Occipital lobe (tissue), 3 donors: ENCODE measurements at places on chromosomes 2 and 18. TPM values are rescaled to one million over a fixed set of nuclear protein-coding genes. Genes with fewer than 3 reads are reported as not detected.

Gene GREB1
- total RNA-seq, result 1.4 TPM

DNA sequence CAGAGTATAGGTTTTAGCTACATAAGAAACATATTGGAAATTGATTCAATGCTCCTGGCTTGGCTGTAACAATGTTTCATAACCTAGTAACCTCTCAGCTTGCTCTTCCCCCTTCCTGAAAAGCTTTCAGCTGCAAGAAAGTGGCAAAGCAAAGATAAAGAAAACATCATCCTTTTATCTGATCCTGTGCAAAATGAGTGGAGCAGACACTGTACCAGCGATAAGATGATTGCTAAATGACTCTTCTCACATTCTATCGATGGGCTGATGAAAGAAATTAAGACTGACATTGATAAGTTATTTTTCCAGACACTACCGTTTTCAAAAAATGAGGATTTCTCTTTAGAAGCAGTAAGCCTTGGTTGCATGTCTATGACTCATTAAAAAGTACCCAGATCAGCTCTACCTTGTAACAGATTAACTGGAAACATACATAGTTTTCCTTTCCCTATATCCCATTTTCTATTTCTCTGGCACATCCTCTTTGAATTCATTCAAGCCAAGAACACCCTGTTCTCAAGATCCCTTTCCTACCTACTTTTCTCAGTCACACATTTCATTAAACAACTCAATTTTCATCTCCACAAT, 87.1 kb upstream of the LYPD1 start:
- no peak for DNase-seq

- DNase-seq, result no peak
These were observed 422.9 kb downstream of the RAD51AP2 start for GRCh38 chr2:17095340-17095739.

DNA sequence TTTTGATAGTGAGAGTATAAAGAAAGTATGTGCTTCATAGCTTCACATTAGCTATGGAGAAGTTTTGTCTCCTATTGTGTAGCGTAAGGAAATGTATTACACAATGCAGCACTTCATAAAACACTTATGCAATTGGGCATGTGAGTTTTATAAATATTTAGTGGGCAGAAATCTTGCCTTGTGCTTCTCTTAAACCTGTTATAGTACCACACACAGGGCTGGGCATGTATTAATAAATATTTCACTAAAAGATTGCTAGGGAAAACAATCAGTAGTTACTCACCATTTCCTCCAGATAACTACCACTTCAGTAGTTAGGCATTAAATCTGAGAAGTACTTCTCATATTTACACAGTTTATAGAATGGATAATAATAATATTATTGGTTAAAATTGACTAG, 1080.8 kb upstream of the PIK3C3 start:
- DNase-seq, result no peak

- no peak for DNase-seq
These were observed 24.1 kb downstream of the USP40 start for GRCh38 chr2:233542507-233542906.
